ENCODE measurements at places on chromosomes 5 and 9.

- DNase-seq = no peak
Observed at GRCh38 chr5:126385524-126386502, 37.4 kb upstream of the GRAMD2B start.

DNA sequence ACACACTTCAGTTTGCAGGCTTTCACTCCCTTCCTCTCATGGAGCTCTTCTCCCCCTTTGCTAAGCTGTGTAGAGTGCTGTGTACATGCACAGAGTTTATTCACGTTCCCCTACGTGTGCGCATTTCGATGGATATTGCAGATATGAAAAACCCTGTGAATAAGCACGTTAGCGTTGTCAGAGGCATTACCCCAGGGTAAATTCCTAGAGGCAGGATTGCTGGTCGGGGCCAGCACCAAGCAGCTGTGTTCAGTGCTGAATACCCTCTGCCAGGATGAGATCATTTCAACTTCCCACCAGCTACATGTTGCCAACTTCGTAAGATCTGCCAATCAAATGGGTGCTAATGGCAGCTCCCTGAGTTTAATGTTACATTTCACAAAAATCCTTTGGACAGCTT lies 172.3 kb upstream of the PPP1R26 start:
- DNase-seq = no peak

DNA sequence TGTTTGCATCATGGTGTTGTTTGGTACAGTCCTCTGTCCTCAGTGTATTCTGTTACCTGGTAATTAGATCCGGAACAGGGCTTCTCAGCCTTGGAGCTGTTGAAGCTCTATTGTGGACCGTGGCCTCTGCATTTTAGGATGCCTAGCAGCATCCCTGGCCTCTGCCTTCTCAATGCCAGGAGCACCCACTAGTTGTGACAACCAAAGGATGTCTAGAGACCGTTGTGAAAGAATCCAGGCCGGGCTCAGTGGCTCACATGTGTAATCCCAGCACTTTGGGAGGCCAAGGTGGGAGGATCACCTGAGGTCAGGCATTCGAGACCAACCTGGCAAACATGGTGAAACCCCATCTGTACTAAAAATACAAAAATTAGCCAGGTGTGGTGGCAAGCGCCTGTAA lies 159.6 kb downstream of the CACNA1B start:
- DNase-seq = no peak

- DNase-seq = no peak
Observed at GRCh38 chr9:104082168-104082567, 11.9 kb upstream of the SMC2 start.

DNA sequence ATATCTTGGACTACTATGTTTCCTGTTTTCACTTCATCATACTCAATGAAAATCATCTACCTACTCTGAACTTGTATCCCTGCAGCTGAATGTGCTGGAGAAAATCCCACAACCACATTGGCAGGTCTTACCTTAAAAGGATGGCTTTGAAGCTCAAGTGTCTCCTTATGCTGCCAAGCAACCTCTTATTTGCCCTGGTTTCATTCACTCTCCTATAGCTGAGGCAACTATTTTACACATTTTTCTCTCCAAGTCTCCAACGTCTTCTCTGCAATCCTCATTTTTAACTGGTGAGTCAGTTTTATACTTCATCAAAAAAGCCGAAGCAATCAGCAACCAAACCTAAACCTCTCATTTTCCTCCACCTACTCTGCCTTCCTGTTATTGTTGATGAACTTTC lies 49.7 kb downstream of the POU4F3 start:
- no peak for DNase-seq

DNA sequence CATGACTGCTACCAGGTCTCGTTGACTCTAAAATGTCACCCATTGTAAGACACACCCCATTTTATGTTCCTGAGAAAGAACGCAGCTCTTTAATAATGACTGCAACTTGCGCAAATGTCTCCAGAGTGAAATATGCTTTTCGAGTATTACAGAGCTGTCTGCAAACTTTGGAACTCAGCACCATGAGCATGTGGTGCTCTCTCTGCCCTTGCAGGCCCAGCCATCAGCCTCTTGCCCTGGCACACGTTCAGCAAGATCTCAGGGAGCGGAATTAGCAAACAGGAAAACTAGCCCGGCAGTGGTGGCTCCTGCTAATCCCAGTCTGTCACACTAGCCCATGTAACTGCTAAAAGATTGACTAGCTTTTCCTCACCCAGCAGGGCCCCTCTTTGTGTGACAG lies 114.5 kb upstream of the SLC1A3 start:
- DNase-seq = no peak

GRCh38 chr5:10110228-10110627 lies 139.5 kb downstream of the ATPSCKMT start:
- no peak for DNase-seq

GRCh38 chr9:122777935-122778627 lies 10.7 kb upstream of the OR5C1 start:
- DNase-seq = no peak

DNA sequence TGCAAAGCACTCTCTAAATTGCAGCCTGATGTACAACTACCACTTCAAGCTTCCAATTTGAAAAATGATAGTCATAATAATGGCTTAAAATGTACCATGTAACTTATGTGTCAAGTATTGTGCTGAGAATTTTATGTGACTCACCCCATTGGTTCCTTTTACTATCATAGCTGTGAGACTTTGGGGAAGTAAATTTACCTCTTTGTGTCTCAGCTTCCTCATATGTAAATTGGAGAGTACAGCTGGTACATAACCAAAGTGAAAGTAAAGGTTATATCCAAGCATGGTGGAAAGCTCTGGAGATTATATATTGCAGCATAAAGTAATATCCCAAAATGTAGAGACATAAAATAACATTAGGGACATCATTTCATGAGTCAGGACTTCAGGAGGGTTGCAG lies 2200.4 kb upstream of the C9orf72 start:
- no peak for DNase-seq

DNA sequence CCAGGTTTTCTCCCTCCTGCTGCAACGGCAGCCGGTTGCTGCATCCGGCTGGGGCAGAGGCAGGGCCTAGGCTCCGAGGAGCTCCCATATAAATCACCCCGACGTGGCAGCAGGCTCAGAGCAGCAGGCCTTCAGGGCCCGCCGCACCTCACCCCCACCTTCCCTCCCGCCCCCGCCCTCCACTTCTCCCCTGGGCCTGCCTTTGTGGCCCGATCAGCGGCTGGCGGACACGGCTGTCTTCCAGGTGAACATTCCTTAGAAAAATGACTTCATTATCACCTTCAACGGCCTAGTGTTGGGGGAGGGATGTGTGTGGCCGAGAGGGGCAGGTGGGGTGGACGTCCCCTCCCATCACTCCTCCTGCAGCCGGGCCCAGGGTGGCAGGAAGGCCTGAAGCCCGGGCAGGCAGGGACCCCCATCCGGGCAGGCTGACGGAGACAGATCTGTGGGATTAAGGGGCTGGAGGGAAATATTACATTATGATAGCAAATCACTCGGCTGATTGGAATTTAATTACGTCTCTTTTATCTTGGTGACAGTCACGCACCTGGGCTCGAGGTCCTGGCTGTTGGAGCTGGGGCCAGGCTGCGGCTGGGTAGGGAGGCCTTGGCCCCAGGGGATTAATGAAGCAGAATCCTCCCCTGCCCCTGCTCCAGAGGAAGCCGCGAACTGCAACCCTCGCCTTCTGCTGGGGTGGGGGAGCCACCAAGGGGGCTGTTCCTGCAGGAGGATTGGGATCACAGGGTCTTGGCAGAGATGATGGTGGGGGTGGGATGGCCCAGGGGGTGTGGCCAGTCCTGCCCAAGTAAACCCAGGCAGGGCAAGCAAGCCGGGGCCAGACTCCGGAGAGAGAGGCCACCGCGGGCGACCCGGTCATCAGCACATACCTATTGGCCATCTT lies 38.4 kb upstream of the RXRA start:
- DNase-seq = no peak
